A549 (cell line): ENCODE measurements at places on chromosomes 1 and 21. TPM values are rescaled to one million over a fixed set of nuclear protein-coding genes. Genes with fewer than 3 reads are reported as not detected.

DNA sequence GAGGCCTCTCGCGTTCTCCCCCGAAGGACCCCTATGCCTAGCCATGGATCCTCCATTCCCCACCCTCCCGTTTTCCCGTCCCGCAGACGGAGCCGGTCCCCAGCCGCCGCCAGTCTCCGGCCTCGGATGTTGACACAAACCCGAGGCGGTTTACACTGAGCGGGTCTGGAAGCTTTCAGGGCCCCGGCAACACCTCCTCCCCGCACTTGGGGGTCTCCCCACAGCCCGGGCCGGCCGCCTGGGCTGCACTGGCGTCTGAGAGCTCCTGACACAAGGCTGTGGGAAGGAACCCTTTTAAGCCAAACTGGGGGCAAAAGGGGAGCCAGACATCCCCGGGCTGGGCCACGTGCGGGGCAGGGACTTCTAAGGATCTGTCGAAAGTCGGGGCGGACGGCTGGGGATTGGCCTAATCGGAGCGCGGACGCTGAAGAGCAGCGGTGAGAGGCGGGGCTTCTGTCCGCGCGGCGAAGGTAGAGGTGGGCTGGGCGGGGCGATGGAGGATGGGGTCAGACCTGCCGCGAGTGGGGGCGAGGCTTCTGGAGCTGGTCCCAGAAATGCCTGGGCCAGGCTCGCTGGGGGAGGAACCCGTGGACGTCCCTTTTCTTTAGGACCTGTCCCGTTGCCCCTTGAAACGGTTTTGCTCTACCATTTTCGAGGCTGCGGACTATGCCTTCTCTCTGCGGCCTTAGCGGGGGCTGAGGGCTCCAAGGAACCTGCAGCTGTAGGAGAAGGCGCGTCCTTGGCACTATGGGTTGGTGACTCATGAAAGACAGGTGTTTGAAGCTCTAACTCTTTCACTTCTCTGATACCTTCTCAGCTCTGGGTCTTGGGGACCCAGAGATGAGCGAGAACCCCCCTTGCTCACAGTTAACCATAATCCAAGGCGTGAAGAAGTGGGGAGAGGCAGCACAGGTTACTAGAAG, 1.2 kb upstream of the HPCAL4 start:
- no peak for DNase-seq

- DNase-seq = no peak
These were observed 331.5 kb upstream of the AJAP1 start for GRCh38 chr1:4322881-4323280.

DNA sequence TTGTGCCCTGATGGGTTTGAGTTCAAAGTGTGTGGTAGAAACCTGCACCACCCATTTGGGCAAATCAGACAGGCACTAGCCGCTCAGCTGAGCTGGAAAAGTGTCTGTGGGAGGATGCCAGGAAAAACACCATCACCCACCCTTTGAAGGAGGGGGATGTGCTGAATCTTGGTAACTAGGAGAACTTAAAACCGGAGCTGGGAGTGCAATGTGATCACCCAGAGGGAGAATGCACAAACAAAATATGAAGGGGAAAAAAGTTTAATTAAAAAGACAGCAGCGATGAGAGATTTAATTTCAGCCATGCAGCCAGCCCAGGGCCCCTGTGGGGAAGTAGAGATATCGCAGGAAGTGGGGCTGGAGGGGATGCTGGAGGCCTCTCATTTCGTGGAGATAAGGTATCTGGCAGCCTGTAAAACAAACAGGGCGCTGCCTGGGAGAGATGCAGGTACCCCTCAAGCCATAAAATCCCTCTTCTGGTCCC, 86.8 kb upstream of the BCAR3 start:
- DNase-seq = no peak

GRCh38 chr1:153730468-153730988, 2.7 kb downstream of the INTS3 start:
- DNase-seq = no peak

DNA sequence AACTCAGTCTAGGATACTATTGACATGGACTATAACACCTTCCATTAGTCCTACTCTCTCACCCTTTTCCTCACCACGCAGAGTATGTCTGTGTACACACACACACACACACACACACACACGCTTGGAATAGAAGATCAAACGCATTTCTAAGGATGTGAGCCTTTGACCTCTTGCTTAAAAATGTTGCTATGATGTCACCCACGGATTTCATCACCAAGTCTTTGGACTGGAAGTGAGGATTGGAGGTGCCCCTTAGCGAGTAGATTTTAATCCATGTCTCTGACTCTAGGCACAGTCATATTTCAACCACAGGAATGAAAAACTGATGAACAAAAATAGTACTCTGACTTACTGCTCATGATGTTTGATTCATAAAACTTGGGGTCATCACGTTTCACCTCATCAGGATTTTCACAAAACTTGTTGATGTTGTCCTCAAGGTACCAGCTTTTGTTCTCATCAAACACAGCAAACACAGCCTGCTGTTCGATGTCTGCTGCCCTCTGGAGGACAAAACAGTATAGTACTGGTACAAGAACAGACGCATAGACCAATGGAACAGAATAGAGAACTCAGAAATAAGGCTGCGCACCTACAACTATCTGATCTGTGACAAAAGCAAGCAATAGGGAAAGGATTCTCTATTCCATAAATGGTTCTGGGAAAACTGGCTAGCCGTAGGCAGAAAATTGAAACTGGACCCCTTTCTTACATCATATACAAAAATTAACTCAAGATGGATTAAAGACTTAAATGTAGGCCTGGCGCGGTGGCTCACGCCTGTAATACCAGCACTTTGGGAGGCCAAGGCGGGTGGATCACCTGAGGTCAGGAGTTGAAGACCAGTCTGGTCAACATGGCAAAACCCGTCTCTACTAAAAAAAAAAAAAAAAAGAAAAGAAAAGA, 39.9 kb downstream of the F5 start:
- DNase-seq = peak; percentile 74

GPA33 gene
- polyA plus RNA-seq = not detected in 3 replicates

- no peak for DNase-seq
These were observed 9.2 kb downstream of the PIGM start for GRCh38 chr1:160022330-160023310.

GRCh38 chr1:230140221-230141020, 73.4 kb downstream of the GALNT2 start:
- DNase-seq = no peak

- DNase-seq = no peak
These were observed 204.9 kb downstream of the KCNJ6 start for GRCh38 chr21:37711286-37711829.

DNA sequence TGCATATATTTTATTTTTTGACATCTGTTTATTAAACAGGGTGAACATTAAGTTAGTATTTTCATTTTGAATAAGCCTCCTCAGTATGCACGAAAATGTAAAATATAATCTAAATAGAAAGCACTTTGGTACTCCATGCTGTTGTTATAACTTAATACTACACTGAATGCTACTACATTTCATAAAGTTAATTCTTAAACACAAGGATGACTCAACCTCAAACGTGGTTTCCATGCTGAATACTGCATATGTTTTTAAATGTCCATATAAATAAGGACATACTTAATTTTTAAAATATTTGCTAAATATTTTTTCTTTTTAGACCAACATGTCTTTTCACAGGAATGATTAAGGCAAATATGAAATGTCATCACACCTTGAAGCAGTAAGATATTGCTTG, 83.9 kb downstream of the USP24 start:
- DNase-seq = no peak

KRTAP11-1 gene
- not detected in 3 replicates for polyA plus RNA-seq

GRCh38 chr1:10759413-10760200, 36.8 kb downstream of the CASZ1 start:
- DNase-seq = no peak

WRAP73 gene
- polyA plus RNA-seq = 12.1 to 15.4 TPM (median 12.9 TPM) in 3 replicates

C1orf53 gene
- polyA plus RNA-seq = 5.1 to 6.0 TPM (median 5.7 TPM) in 3 replicates

- DNase-seq = no peak
These were observed 60.4 kb upstream of the WNT4 start for GRCh38 chr1:22203335-22203734.

DNA sequence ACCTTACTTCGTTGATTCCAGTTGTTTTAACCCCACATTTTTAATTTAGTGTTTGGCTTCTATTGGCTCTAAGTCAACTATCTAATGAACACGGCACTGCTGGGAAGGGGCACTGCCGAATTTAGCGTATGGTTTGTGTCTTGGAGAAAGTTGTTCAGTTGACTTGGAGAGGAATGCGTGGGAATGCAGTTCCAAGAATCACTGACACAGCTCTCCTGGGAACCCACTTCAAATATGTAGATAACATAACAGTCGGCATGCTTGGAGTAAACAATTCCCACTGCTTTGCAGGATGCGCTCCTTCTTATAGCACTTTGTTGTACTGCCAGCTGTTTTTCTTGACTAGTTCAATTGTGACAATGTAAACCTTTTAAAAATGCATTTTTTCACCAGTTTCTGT, 104.3 kb downstream of the RYR2 start:
- DNase-seq = no peak

GBP6 gene
- not detected in 3 replicates for polyA plus RNA-seq

GRCh38 chr1:34165422-34165921, 442 bp upstream of the CSMD2 start:
- no peak for DNase-seq

DNA sequence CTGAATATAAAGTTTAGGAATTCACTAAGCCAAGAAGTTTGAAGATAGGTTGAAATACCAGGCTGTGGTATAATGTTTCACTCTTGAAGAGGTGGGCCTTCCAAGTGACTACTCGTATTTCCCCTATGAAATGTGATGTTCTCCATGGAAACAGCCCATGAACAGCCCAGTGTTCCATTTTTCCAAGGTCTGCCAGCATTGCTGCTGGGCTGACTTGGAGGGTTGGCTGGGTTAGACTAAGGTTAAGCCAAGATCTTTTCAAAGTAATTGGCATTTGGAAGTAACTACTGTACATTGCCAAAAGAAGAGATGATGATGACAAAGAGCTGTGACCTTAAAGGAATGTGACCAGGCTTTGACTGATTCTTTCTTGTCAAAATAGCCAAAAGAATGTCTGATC, 73.8 kb downstream of the RPE65 start:
- DNase-seq = no peak

- DNase-seq = no peak
These were observed 2.8 kb upstream of the ADORA1 start for GRCh38 chr1:203124546-203125317.

- DNase-seq = peak; percentile 77
These were observed 15.5 kb upstream of the CITED4 start for GRCh38 chr1:40877698-40878097.

PCBP3 gene
- 0.33 to 0.59 TPM (median 0.34 TPM) in 3 replicates for polyA plus RNA-seq

DNA sequence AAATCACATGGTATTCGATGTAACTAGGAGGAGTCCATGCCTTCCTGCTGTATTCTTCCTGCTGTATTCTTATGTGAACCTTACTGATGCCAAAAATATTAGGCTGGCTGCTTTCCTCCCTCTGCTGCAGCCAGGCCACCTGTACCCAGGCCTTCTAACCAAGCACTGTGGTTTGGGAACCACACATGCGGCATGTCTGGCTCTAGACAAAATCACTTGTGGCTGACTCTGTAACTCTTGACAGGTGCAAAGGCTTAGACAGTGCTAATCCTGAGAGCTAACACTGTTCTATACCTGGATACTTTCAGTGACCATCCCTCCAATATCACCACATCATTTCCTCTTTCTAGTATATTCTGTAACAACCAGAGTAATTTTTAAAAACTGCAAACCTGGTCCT, 67.7 kb downstream of the PCP4 start:
- DNase-seq = no peak

GRCh38 chr1:19622204-19622603, 21.9 kb upstream of the NBL1 start:
- DNase-seq = no peak

- DNase-seq = no peak
These were observed 25.0 kb downstream of the CD244 start for GRCh38 chr1:160837558-160838205.

DNA sequence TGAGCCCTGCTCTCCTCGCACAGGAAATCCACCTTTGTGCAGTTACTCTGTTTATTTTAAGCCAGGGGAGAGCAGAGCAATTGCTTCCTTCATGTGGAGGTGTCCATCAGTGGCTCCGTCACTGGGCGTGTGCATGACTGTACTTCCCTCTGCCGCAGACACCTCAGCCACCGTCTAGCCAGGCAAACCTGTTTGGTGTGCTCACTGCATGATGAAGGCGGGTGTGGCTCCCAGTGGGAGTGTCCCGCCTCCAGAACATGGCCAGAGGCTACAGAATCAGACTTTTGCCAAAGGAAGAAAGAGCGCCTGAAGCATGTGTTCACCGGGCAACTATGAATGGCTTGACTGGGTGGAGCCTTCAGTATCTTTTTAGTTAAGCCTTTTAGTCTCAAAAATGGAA, 26.1 kb upstream of the LAMC2 start:
- peak; percentile 95 for DNase-seq

AKR7A3 gene
- 0.17 to 0.24 TPM (median 0.21 TPM) in 3 replicates for polyA plus RNA-seq

LDLRAP1 gene
- polyA plus RNA-seq = 9.9 to 10.9 TPM (median 10.1 TPM) in 3 replicates

DNA sequence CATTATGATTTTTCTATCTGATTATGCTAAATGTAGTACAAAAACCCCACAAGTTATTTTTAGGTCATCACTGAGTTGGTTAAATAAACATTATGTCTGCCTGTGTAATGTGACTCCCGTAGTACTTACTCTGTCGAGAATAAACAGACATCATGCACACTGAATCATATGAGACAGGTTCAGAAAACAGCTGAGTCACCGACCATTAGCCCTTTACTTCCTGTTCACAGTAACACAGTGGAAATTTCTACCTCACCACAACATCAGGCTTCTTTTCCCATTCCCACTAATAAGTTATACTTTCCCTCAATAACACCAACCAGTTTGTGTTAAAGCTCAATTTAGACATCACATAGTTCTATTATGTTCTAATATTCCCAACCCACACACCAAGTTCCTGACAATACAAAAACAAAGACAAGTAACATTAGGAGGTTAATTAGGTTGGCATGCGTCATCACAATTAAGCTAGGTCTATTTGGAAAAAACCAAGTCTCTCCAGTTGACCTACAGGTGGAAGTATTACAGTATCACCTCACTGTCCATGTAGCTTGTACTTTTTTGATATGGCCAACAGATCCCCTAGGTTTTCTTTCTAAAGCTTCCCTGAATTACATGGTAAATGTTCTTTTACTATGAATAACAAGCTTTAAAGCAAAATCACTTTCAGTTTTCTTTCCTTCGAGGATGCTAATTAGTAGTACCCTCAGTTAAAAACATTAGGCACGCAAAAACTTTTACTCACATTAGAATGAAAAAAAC, 154.2 kb downstream of the EIF4G3 start:
- peak; percentile 96 for DNase-seq

DNAH14 gene
- polyA plus RNA-seq = 15.9 to 17.6 TPM (median 16.1 TPM) in 3 replicates

- DNase-seq = peak; percentile 66
These were observed at the start of gene ZBTB8A for GRCh38 chr1:32538887-32539583. Gene ZBTB8A (plus strand): TSS chr1:32539427. CDS start chr1:32592932, 53,505 bp downstream.

- no peak for DNase-seq
These were observed 225.0 kb upstream of the PRMT6 start for GRCh38 chr1:106831511-106831910.

DNA sequence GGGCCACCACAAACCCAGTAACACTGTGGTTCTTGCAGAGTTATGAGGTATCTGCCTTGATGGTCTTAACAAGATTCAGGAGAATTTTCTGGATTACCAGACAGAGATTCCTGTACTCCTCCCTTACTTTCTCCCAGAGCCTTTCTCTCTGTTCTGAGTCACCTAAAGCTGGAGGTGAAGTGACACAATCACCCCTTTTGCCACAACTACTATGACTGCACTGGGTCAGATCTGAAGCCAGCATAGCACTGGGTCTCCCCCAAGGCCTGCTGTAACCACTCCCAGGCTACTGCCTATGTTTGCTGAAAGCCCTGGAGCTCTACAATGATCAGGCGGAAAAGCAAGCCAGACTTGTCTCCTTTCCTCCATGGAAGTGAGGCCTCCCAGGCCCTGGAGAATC, 156.7 kb upstream of the NEGR1 start:
- no peak for DNase-seq
